GM04503 (cell line): ENCODE measurements at places on chromosomes 6 and 20.

DNA sequence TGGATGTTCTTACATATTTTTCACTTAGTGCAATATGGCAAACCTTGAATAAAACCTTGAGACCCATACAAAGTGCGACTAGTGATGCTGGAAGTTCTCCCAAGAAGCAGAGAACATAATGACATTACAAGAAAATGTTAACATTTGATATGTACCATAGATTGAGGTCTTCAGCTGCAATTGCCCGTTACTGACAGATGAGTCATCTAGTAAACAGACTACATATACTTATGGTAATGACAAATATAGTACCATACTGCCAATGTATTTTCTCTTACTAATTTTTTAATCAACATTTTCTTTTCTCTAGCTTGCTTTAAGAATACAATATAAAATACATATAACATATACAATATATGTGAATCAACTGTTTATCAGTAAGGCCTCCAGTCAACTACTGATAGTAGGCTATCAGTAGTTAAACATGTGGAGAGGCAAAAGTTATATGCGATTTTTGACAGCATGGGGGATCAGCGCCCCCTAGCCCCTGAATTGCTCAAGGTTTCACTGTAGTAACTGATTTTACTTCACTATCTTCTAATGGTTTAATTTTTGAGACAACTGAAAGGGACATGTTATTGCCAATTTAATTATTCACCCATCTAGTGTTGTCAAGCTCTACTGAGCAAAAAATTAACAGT is 166.7 kb upstream of the ADGRB3 start:
- DNase-seq: no peak

- DNase-seq: no peak
Measured at GRCh38 chr6:129753422-129753821, 43.4 kb upstream of the ARHGAP18 start.

- DNase-seq: no peak
Measured at GRCh38 chr6:79762370-79762769, 131.2 kb downstream of the SH3BGRL2 start.

DNA sequence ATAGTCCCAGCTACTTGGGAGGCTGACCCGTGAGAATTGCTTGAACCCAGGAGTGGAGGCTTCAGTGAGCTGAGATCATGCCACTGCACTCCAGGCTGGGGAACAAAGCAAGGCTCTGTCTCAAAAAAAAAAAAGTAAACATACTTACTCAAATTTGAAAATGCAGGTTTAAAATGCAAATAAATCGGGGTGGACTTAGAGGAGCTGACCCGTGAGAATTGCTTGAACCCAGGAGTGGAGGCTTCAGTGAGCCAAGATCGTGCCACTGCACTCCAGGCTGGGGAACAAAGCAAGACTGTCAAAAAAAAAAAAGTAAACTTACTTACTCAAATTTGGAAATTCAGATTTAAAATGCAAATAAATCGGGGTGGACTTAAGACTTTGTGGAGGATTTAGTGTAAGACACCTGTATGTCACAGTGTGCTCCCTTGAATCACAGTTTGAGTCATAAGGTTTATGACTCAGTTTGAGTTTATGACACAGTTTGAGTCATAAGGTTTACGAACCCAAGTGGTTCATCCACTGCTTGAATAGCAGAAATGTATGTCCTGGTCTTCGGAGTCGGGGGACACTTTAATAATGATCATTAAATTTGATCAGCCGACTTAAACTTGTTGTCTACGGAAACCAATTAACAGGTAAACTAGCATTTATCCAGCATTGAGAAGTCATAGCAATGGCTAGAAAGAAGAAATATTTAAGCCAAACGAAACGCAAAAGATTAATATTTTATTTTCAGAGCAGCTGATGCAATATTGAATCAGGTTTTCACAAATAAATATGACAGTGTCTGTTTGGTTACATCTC is 6.8 kb upstream of the MRPS10 start:
- peak; percentile 58 for DNase-seq

DNA sequence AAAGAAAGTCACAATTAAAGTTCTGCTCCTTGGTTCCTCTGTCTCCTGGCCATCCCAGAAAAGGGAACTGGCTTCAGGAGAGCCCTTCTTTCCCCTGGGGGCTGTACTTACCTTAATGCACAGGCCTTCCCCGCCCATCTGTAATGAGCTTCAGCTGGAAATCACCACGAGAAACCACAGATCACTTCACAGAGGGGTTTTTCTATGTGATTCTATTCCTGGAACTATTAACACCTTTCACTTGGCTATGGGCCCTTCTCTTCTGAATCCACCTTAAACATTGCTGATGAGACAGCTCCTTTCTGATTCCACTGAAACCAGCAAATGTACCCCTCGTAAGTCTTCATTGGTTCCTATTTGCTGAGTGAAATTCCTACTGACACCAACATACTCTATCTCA is 80.7 kb downstream of the FOXF2 start:
- no peak for DNase-seq

- no peak for DNase-seq
Measured at GRCh38 chr6:44481056-44481455, 93.5 kb downstream of the CDC5L start.

DNA sequence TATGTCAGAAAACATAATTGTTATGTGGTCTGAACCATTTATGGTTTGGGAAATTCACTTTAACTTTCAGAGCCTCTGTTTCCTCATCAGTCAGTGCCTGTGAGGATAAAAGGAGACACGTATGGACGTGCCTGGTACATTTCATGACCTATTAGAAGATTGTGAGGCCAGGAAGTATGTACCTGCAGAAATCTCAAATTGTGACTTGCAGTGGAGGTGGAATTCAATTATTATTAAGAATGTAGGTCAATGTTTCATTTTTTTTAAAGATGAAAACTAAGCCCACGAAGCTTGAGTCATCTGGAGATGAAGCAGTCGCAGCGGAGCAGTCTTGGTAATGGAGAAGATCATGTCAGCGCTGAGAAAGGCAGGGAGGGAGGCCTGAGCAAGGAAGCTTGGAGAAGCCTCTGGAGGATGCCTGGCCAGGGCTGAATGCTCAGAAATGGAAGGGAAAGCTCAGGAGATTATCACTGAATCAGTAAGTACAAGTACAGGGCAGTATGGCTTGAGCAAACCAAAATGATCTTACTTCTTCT is 3.9 kb upstream of the DSE start:
- DNase-seq: no peak

DNA sequence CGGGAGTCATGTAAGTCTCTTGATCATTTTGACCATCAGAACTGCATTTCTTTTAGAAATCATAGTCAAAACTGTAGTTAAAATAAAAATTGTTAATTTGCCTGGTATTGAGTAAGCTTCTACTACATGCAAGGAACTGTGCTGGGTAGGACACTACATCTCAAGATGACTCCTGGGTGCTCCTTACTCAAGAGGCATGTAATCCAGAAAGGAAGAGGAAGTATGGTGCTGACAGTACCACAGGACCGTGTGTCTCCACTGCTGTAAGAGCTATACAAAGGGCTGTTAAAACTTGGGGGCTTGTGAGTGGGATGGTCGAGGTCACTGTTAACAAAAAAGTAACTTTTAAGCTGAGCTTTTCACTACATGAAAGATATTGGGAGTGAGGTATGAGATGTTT is 508.3 kb upstream of the SOX4 start:
- DNase-seq: no peak

DNA sequence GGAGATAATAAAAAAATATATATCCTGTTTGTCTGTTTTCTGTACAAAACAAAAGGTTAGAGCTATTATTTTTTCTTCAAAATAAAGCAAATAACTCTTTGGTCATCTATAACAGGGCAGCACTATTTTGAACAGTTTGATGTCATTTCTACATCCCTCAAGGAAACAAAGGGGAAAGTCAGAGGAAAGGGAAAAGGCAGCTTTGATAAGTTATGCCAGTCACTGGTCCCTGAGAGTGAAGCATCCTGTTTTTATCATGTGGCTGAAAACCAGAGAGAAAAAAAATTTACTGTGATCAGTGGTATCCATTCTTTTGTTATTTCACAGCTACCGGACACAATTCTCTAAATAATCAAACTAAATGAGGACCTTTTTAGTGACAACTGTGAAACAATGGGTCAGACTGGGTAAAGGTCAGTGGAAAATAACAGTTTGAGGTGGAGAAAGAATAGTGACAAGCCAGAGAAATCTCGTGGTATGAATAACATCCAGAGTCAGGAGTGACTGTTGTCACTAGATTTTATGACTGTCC is 356.0 kb downstream of the HDGFL1 start:
- no peak for DNase-seq

DNA sequence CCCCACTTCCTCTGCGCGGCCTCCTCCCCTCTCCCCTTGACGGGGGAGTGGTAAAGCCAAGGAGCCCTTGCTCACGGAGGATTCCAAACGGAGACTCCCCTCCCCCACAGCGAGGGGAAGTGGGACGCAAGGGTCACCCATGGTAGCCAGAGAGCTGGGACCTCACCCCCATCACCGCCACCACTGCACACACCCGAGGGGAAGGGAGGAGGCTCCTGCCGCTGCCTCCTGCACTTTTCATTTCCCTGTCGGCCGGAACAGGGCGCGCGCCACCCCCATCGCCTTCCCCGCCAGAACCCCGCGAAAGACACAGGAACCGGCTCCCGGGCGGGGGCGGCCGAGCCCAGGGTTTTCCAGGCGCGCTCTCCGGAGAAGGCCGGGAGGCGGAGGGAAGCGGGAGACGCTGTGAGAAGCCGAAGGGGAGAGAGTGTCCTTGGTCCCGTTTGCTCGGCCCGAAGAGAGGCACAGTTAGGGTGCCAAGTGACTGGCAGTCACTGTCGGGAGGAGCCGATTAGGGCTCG is 789 bp downstream of the CCND3 start:
- no peak for DNase-seq

- DNase-seq: no peak
Measured at GRCh38 chr6:79399499-79399898, 137.7 kb downstream of the LCA5 start.

DNA sequence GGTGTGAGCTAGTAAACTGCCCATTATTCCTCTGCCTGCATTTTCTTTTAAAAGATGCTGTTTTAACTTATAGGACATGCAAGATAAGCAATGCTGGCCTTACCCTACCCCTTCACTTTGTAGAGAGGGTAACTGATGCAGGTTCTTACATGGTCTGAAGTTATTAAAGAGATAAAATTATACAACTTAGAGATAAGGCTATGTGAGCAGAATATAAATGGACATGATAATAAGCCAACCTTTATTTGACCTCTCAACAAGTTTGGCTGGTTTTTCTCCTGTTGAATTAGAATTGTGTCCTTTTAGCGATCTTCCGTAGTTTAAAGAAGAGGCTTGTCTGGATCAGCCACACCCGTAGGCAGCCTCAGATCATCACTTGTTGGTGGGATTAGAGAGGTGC is 377.0 kb downstream of the BTBD3 start:
- no peak for DNase-seq

DNA sequence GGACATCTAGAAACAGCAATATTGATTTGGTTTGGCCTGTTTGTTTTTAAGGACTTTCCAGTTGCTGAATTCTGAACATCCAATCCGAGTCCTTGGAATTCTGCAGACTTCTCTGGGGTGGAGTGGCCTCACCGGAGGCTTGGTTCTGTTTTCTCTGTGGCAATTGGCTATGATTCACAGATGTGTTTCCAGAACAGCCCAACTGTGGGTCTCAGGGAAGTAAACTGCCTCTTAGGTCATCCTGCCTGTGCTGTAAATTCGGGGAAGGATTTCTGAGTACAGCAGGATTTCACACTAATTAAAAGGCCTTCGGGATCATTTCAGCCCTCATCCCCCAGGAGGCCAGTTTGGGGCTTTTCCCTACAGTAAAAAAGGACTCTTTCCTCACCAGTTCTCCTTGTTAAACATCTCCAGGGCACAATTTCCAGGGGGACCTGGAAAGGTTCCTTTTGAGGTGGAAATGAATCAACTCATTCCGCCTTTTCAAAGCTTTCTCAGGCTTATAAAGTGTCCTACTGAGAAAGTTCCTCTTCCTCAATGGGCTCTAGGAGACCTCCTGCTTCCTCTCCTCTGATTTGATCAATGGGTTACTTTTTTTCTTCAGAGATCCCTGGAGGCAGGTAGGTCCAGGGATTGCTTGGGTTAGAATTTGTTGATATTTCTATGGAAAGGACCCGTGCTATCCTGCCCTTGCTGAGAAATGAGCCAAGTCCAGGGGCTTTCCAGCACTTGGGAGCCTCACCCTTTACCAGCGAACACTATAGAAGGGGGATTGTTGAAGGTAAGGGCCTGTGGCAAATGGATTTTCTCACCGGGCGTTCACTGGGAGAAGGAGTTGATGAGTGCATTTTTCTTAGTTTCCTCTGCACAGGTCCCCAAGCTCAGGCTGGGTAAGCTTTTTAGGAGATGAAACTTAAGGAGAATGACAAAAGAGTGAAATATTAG is 114.6 kb downstream of the CLIC5 start:
- peak; percentile 27 for DNase-seq

DNA sequence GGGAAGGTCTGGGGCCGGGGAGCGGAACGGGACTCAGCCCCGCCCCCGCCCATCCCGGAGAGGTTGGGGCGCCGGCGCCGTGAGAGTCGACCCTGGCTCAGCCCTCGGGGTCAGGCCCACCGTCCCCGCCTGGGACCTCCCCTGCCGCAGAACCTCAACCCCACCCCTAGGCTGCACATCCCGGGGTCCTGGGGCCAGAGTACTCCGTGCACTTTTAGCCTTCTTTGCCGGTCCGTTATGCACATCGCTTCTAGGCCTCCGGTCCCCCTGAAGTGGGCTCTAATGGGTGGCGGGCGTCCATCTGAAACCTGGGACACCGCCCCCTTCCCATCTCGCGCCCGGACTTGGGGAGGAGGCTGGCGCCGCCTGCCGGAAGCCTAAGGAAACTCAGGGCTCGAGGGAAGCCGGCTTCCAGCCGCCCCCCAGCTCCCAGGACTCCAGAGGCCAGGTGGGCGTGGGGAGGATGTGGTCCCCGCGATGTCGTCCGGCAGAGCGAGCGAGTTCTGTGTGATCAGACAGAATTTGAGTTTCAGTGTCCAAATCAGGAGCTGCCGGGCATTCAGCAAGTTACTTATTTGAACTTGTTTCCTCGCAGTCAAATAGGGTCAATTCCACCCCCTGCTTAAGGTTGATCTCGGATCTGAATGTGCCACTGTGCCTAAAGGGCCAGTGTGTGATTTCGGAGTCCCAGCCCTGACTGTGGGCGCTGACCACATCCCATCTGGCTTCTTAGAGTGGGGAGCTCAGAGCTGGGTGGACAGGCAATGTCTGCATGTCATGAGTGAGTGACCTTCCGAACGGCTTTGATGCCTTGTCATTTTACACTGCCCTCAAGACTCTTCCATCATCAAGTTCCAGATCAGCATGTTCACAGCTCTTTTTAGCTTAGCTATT is 47.6 kb downstream of the CPXM1 start:
- no peak for DNase-seq

DNA sequence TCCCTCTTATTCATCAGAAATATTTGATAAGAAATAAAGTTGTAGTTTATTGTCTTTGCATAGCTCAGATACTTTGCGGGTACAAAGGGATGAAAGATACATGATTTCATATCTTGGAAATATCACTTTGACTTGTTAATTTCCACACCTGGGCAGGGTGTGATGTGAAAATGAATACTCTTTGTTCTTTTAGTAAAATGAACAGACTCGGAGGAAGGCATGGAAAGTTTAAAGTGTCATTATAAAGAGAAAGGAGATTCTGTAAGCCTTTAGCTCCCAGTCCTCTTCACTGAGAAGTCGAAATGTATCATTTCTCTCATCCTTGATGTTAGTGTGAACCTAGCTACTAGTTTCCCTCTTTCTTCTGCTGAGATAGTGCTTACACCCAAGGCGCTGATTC is 36.7 kb upstream of the AKIRIN2 start:
- no peak for DNase-seq

GRCh38 chr6:1854296-1854695 is 244.6 kb downstream of the FOXC1 start:
- no peak for DNase-seq

- DNase-seq: no peak
Measured at GRCh38 chr20:48620507-48621375, 207.1 kb downstream of the PREX1 start.

- peak; percentile 34 for DNase-seq
Measured at GRCh38 chr6:71537717-71538116, 249.1 kb downstream of the OGFRL1 start.
